Fibroblast of skin of right biceps (primary cell): ENCODE measurements at places on chromosomes 12 and 14.

- DNase-seq, result peak; percentile 74
These were observed at the start of gene SLC8B1 for GRCh38 chr12:113334786-113335539. SLC8B1 (minus strand) TSS chr12:113335109; CDS start chr12:113332878, 2,231 bp downstream.

DNA sequence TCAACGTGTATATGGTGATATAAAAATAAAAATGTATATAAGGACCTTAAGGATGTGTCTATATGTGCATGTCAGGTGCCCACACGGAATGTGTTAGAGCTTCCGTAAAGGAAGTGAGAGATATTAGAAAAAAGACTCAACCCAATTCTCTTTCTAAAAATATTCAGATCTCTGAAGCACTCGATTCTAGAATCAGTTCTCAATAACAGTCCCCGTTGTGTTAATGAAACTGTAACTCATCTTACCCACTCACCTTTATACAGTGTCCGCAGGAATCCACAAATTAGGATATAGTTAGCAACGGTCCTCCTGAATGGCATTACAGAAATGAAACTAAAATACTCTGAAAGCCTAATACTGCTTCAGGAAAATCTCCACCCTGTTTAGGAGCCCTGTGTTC is 29.3 kb downstream of the GRIN2B start:
- no peak for DNase-seq

GRCh38 chr12:2169940-2170339 is 117.2 kb downstream of the CACNA1C start:
- DNase-seq, result peak; percentile 59

- DNase-seq, result peak; percentile 92
These were observed 69.6 kb upstream of the KRAS start for GRCh38 chr12:25320123-25321006.
